Midbrain (tissue), 1 donor: ENCODE measurements at places on chromosomes 1 and 21.
A peak's percentile ranks its signal among the peaks of the same experiment; 100 is the strongest.

- DNase-seq: no peak
Measured at GRCh38 chr1:67630438-67631045, 54.5 kb upstream of the GADD45A start.

DNA sequence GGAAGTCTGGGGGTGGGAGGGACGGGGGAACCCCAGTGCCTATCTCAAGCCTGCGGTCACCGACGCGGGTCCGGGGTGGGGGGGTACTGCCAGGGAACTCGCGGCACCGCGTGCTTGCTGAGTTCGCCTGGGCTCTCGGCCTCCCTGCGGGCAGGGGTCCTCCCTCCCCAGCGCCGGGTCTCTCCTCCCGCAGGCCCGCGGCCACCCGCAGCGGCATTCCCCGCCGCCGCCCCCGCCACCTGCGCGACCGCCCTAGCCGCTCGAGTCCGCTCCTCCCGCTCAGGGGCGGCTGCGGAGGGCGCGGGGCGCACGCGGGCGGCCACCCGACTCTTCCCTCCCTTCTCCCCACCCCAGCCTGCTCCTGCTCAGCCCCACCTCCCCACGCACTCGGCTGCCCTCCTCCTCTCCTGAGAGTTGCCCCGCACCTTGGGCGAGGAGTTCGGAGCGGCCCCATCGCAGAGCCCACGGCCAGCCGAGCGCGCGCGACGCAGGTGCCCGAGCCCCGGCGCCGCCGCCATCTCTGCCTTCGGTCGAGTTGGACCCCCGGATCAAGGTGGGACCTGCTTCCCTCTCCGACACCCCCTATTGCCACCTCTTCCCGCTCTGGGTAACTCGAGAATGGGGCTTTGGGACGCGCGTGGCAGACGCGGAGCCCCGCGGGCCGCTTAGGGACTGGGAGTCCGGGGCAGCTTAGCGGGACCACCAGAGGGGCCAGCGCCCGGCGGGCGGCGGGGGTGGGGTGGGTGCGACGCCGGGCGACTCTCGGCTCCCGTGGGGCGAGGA, 105.0 kb downstream of the LEPR start:
- no peak for DNase-seq

DNA sequence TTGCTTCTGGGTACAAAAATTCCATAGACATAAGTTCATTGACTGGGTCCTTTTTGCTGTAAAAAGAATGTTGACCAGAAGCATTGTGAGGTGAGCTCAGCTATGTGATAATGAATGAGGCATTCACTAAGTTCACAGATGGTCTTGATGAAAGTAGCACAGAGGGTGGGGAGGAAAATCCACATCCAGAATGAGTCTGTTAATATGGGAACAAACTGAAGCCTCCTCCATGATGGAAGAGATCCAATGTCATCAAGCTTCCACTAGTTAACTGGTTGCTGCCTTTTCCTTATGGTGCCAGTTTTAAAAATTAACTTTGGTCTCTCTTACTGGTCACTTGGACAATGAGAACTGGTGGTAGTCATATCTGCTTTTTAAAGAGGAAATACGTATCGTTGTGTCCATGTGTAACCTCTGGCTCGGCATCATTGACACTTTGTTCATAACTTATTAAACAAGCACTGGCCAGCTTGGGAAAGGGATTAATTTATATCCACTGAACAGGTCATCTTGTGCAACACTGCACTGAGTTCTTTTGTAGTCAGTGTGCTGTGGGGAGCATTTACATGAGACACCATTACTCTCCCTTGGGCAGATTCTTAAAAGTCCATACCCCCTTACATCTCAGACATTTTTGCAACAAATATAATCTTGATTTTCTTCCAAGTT, 88.6 kb downstream of the ADAMTS1 start:
- DNase-seq: no peak

DNA sequence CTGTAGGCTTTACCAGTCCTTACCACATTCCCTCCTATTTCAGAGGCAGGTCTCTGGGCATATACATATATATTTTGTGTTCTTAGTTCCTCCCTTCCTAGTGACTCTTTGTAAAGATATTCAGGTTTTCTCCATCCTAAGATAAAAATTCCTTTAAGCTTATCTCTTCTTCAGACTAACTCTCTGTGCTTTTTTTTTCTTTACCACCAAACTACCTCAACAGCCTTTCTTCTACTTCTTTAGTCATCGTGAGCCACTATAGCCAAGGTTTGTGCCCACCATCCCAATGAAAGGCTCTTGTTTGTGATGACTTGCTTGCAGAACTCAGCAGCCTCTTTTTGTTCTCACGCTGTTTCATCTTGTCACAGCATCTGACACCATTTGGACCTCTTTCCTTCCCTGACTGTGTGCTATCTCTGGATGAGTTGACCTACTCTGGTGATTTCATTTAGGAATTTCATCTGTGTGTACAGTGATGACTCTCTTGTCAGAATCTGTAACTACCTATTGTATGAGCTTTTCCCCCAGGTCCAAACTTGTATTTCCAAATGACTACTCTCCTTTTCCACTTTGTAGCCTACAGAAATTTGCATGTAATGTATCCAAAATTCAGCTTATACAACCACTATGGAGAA, 59.0 kb upstream of the MACF1 start:
- no peak for DNase-seq

GRCh38 chr1:52771384-52771783, 45.1 kb downstream of the ZYG11B start:
- no peak for DNase-seq

- no peak for DNase-seq
Measured at GRCh38 chr1:181140891-181141290, 52.4 kb downstream of the IER5 start.

DNA sequence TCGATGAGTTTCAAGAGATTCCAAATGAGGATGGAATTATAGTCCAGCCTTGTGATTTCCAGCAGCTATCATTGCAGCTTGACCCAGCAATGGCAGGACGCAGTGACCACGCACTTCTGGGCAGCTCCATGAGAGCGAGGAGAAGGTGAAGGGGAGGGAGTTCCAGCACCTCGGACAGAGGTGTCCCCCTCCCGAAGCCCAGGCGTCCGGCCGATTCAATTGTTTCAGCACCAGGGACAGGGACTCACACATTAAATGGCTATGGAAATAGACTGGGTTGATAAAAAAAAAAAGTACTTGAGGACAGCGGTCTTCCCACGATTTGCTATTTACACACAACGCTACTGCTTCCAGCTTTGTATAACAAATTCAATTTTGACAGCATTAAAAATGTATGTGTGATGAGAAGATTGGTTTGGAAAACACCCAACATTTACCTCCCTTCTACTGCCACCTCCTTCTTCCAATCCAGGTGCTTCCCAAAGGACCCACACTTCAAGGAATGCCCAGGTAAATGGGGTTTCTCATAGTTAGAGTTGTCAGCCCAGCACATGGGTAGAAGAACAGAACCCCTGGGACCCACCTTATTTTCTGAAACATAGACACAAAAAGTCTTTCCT, 71.8 kb downstream of the DISP3 start:
- DNase-seq: peak; percentile 57

DNA sequence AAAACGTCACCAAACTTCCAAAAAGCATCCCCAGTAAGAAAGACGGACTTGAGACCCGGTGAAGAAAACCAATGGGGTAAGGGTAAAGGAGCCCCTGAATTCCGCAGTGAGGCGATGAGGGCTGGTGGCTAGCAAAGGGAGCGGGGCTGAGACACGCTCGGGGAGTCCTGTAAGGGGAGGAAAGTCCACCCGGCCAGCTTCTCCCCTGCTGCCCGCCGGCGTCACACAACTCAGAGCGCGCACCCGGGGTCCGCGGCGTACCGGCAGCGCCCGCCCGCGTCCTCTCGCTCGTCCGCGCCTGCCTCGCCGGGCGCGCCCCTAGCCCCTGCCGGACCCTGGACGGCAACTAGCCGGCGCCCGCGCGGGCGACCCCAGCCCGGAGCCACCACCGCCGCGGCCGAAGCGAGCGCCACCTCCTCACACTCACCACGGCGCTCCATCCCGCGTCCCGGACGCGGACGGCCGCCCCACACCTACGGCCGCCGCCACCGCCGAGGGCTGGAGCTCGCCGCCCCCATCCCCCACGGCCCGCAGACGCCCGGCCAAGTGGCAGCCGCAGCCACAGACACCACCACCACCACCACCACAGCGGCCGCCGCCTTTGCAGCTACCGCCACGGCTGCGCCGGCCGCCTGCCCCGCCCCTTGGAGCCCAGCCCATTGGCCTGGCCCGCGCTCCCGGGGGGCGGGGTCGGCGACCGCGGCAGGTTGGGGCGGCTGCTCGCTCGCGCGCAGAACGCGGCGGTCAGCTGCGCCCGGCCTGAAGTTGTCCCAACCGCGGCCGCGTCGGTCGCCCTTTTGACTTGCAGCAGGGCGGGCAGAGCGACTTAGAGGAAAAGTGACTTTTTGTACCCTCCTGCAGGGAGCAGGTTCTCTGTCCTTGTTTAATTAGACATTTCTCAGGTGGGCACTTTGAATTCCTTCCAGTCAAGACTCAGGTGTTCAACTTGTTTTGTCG, 10.0 kb upstream of the ARHGAP29 start:
- no peak for DNase-seq

- peak; percentile 18 for DNase-seq
Measured at GRCh38 chr1:41919764-41920397, 1.2 kb upstream of the HIVEP3 start.

DNA sequence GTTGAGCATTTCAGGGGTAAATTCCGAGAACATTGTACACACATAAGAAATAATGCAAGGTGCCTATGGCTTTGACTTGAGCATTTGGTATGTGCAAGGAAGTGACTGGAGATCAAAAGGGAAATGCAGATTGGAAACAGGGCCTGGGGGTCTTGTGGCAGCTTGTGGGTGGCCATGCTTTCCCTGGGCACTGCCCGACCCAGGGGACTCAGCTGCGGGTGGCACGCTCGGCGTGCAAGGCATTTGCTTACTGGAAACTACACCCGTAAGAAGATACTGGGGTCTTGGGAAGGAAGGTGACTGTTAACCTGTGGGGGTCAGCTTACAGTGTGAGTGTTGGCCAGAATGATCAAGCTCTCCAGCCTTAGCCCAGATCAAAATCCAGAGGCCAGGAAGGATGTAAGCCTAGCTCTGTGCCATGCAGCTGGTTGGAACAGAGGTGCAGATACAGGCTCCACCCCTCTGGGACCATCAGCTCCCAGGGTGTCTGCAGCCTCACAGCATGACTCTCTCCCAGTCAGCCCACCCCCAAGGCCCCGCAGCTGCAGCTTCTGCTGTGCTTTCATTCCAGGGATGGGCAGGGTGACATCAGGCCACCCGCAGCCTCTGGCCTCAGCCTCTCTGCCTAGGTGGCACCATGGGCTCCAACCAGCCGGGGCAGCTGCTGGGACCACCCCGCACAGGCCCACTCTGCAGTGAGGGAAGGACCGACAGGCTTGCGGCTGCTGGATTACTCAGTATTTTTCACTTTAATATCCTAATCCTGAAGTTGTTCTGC, 55.1 kb downstream of the KIF26B start:
- no peak for DNase-seq

- no peak for DNase-seq
Measured at GRCh38 chr1:19932866-19933265, 9.4 kb upstream of the PLA2G2E start.
